ENCODE measurements at places on chromosomes 2 and 18. TPM values are rescaled to one million over a fixed set of nuclear protein-coding genes. Genes with fewer than 3 reads are reported as not detected.
A peak's percentile ranks its signal among the peaks of the same experiment; 100 is the strongest.

DNA sequence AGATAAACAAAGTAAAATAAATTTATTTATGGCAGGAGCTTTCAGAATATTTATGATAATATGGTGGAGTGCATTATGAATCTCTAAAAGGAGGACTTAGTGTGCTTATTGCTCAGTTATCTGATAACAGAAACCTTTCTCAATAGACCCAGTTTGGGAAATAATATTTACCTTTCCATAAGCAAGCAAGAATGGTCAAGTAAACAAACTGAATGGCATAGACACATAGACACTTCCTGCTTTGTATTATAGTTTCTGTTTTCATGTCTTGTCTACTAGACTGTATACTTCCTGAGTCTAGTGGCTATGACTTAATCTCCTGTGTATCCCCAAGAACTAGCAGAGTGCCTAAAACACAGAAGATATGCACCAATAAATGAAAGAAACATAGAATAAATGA, 87.8 kb downstream of the UPP2 start:
- no peak for DNase-seq
- H3K27me3 ChIP-seq: peaks cover 2% of the 10 kb centered on the region
- H3K4me3 ChIP-seq: no peak overlapping the region
- H3K36me3 ChIP-seq: no peaks in the 10 kb centered on the region
- H3K4me1 ChIP-seq: no peaks in the 10 kb centered on the region

DNA sequence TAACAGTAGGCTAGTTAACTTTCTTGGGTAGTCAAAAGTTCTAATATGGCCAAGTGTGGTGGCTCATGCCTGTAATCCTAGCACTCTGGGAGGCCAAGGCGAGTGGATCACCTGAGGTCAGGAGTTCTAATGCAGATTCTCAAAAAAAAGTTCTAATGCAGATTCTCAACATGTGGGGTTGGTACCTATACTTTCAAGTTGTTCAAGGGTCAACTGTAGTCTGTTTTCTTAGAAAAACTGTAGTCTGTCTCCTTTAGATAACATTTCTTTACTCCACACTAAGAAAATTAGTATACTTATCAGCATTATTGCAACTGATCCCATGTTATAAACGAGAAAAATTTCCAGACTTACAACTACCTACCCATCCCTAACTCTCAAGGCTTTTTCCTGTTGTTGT, 16.6 kb downstream of the INO80D start:
- no peak for DNase-seq
- no peaks in the 10 kb centered on the region for H3K36me3 ChIP-seq
- no peak overlapping the region for H3K27ac ChIP-seq
- H3K27me3 ChIP-seq: no peaks in the 10 kb centered on the region

GRCh38 chr18:37613253-37613565, 47.6 kb upstream of the CELF4 start:
- no peaks in the 10 kb centered on the region for H3K4me1 ChIP-seq
- no peaks in the 10 kb centered on the region for H3K36me3 ChIP-seq
- H3K4me3 ChIP-seq: no peak overlapping the region
- no peak for DNase-seq

DNA sequence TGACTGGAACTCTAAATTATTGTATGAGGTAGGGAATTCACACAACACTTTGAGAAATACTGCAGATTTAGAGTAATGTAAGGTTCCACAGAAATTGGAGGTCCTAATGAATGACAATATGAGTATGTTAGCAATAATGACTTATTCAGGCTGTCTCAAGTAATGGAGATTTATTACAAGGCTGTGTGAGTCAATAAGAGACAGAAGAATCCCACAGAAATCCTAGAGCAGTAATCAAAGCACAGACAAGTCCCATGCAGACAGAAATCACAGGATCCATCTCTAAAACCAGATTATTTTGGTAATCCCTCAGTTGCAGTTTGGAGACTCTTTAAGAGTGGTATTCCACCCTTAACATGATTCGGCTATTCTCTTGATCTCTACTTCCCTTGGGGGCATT, 83.6 kb downstream of the FAM161A start:
- no peak overlapping the region for H3K27ac ChIP-seq
- DNase-seq: no peak
- H3K36me3 ChIP-seq: no peaks in the 10 kb centered on the region
- no peak overlapping the region for H3K4me3 ChIP-seq
- H3K27me3 ChIP-seq: no peaks in the 10 kb centered on the region

DNA sequence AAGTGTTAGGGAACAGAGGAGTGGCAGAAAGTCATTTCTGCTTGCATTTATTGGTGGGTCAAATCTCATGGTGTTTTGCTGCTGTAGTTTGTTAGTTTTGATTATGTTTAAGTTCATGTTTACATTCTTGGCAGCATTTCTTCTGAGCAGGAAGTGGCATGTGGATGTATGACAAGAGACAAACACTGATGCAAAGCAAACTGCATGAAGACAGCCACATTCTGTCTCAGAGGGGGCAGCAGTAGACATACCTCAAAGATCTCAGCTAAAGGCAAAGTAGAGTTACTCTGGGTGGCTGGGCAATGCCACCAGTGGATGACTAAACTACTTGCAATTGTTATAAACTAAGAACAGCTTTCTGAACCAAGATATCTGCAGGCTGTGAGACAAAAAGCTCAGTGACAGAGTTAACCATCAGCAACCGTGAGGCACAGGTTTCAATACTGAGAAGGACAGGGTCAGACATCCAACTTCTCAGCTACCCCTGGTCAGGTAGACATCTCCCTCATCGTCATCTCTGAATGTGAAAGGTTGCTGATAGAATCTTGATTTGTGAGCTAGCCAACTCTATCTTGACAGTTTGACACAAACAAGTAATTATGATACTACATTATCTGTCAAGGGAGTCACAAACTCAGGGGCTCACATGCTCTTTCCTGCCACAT, 16.4 kb downstream of the GALNT3 start:
- no peaks in the 10 kb centered on the region for H3K27me3 ChIP-seq
- no peak for DNase-seq

- no peaks in the 10 kb centered on the region for H3K36me3 ChIP-seq
- H3K4me3 ChIP-seq: no peak overlapping the region
- DNase-seq: no peak
- no peaks in the 10 kb centered on the region for H3K27me3 ChIP-seq
- H3K27ac ChIP-seq: no peak overlapping the region
- H3K4me1 ChIP-seq: peaks cover 5% of the 10 kb centered on the region
Observed at GRCh38 chr2:63846487-63846886, 4.8 kb downstream of the UGP2 start.

DNA sequence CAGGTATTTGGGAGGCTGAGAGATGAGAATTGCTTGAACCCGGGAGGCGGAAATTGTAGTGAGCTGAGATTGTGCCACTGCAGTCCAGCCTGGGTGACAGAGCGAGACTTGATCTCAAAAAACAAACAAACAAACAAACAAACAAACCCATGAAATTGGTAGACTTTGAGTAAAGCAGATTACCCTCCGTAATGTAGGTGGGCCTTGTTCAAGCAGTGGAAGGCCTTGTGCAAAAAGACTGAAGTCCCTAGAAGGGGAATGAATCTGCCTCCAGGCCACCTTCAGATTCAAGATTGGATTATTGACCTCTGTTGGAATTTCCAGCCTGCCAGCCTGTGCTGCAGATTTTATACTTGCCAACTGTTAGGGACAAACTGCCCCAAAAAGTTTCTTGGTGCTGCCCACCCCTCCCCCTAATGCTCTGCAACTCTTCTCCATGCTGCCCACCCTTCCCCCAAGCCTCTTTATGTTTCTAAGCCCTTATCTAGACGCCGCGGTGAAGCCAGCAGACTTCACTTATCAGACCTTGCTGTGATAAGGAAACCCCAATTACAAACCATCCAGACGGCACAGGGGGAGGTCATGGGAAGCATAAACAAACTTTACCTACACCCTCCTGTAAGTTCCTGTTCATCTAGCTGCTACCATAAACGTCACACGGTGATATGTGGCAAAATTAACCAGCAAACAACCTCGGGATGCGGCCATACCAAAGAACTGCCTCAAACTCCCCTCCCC, 17.0 kb downstream of the CYP27A1 start:
- no peaks in the 10 kb centered on the region for H3K36me3 ChIP-seq
- no peaks in the 10 kb centered on the region for H3K27me3 ChIP-seq
- H3K4me1 ChIP-seq: no peaks in the 10 kb centered on the region

- H3K27me3 ChIP-seq: no peaks in the 10 kb centered on the region
- no peaks in the 10 kb centered on the region for H3K36me3 ChIP-seq
- no peak overlapping the region for H3K4me3 ChIP-seq
- H3K4me1 ChIP-seq: no peaks in the 10 kb centered on the region
- DNase-seq: no peak
- H3K27ac ChIP-seq: no peak overlapping the region
Observed at GRCh38 chr18:22108674-22109073, 60.7 kb upstream of the GATA6 start.

GRCh38 chr2:70743677-70744076, 24.3 kb downstream of the ADD2 start:
- H3K27me3 ChIP-seq: no peaks in the 10 kb centered on the region
- no peak overlapping the region for H3K27ac ChIP-seq
- no peaks in the 10 kb centered on the region for H3K4me1 ChIP-seq
- no peak for DNase-seq
- no peak overlapping the region for H3K4me3 ChIP-seq
- no peaks in the 10 kb centered on the region for H3K36me3 ChIP-seq

DNA sequence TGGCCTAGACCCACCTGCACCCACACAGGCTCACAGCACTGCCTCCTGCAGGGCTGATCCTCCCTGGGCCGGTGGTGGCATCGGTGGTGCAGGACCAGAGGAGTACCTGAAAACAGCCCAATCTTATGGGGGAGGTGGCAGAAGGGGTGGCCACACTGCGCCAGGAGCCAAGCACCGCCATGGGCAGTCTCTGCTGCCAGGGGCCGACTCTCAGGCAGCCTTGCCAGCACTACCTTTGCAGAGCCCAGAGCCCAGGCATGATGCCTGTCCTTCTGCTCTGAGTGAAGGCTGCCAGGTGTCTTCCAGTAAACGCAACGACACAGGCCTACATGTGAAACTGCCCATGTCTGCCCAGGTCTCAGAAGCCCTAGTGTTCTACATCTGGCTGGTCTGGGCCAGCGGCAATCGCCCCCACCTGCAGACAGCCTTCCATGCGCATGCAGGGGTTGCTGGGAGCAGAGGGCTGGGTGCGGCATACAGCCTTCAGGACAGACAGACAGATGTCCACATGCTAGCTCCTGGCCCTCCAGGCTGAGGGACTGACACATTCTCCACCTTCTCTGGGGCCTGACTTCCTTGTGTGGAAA, 6.8 kb downstream of the HS6ST1 start:
- DNase-seq: no peak
- H3K4me3 ChIP-seq: no peak overlapping the region
- peaks cover 15% of the 10 kb centered on the region for H3K4me1 ChIP-seq
- no peaks in the 10 kb centered on the region for H3K27me3 ChIP-seq
- H3K36me3 ChIP-seq: peaks cover 13% of the 10 kb centered on the region

GRCh38 chr2:64348386-64349130, 105.4 kb upstream of the LGALSL start:
- H3K27me3 ChIP-seq: peaks cover 2% of the 10 kb centered on the region
- peak; percentile 53 for DNase-seq
- no peak overlapping the region for H3K27ac ChIP-seq
- H3K4me1 ChIP-seq: peaks cover 8% of the 10 kb centered on the region
- H3K36me3 ChIP-seq: no peaks in the 10 kb centered on the region

GRCh38 chr2:109304731-109305470, 175.9 kb downstream of the SH3RF3 start:
- no peak for DNase-seq
- no peak overlapping the region for H3K27ac ChIP-seq
- no peaks in the 10 kb centered on the region for H3K4me1 ChIP-seq
- no peaks in the 10 kb centered on the region for H3K27me3 ChIP-seq
- no peaks in the 10 kb centered on the region for H3K36me3 ChIP-seq

DNA sequence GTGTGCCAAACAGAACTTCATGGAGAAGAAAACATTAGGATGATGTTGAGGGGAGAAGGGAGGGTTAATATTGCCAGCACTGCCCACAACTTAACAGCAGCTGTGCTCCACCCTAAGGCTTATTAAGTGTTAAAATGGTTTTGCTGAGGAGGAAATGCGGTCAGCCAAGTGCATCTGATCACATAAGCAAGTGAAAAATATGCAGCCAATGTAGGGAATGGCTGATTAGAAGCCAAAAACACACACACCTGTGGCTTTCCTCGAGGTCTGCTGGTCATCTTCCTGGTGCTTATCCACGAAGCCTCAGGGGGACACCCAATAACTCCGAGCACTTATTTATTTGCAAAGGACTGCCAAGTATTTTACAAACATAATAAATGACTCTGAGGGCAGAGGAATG, 66.3 kb upstream of the GPR45 start:
- no peak overlapping the region for H3K4me3 ChIP-seq
- peaks cover 5% of the 10 kb centered on the region for H3K27me3 ChIP-seq
- DNase-seq: peak; percentile 22
- no peaks in the 10 kb centered on the region for H3K36me3 ChIP-seq
- H3K27ac ChIP-seq: no peak overlapping the region

Gene GPR39
- 1.00 TPM for polyA plus RNA-seq

Gene PELI1
- 3.6 TPM for polyA plus RNA-seq

Gene CAVIN2
- 25.1 TPM for polyA plus RNA-seq

Gene APLF
- 1.6 TPM for polyA plus RNA-seq

Gene FEV
- not detected for polyA plus RNA-seq

Gene DSC3
- polyA plus RNA-seq: 0.01 TPM

Gene PAPOLG
- polyA plus RNA-seq: 9.1 TPM

Gene FZD7
- 28.1 TPM for polyA plus RNA-seq

Gene TNFRSF11A
- polyA plus RNA-seq: 0.45 TPM

Gene MARCO
- not detected for polyA plus RNA-seq

Gene MPPE1
- polyA plus RNA-seq: 23.3 TPM

Data from fibroblast of lung (primary cell).